ENCODE measurements at places on chromosomes 5 and 9.

GRCh38 chr5:132310141-132310834 lies 16.1 kb downstream of the SLC22A4 start:
- DNase-seq = no peak

GRCh38 chr9:33923079-33923478 lies 106.1 kb downstream of the UBE2R2 start:
- no peak for DNase-seq

DNA sequence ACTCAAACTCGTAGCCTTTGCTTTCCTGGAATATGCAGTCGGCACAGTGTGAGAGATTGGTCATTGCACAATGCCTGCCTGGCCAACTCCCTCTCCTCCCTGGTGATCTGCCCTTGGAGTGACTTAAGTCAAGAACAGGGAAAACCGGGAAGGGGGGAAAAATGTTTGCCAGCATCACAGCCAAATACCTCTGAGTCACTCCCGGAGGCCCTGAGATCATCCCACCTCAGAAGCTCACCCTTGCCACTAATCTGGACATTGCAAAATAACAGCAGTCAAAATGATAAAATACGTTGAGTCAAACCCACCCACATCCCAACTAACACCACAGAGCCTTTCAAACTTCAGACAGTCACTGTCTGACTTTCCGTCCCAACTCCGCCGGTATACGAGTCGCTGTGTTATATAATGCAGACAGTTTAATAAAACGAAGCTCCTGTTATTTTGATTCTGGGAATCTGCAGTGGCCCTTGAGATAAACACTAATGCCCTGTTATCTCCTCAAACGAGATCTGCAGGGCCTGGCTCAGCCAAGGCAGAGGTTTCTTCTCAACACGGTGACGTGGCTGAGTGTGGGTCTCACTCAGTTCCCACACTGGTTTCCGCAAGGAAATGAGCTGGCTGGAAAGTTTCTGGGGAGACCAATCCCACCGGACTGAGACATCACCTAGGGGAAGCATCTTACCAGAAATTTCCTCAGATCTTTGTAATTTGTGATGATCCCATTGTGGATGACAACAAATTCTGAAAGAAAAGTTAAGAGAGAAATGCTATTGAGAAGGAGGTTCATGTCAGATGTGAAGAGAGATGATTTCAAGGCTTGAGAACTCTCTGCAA lies 22.1 kb downstream of the GFPT2 start:
- DNase-seq = no peak

GRCh38 chr9:8621416-8621815 lies 821.8 kb upstream of the DMAC1 start:
- DNase-seq = peak; percentile 36

DNA sequence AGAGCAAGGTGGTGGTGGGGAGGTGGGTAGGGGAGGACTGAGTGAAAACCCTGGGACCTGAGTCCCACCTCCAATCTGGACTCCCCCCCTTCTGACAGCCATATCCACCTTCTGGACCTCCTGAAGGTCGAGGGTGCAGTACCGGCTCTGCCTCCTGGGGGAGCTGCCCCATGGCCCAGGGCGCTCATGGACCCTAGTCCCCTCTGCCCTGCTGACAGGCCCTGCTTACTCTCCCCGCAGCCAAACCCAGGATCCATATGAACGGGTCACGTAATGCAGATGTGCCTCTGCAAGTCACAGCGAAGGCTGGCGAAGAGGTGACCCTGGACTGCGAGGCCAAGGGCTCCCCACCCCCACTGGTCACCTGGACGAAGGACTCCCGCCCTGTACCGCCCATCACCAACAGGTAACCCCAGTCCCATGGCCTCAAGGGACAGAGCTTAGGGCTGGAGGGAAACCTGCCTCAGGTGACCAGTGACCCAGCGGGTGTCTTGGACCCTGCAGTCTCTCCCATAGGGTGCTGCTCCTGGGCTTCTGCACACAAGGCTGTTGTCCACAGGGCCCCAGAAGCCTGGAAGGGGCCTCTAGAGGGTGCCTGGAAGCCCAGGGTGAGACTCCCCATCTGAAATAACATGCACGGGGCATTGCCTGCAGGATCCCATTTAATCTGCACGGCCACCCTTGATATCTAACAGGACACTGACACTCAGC lies 61.7 kb downstream of the HMCN2 start:
- no peak for DNase-seq

DNA sequence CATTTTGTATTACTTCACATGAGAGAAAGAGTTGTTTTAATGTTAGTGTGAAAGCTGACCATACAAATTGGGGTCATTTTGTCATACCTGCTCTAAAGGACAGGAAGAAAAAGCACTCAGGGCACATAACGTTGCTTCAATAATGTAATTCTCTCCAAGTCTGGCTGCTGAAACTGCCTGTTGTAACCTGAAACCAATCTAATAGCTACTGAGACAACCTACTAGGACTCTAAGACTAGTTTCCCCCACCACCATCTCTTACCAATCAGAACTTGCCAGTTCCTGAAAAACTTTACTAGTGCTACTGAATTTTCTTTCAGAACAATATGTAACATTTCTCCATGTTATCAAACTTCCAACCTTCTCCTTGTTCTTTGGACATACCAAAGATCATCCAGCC lies 374.7 kb downstream of the PTPRD start:
- DNase-seq = no peak

GRCh38 chr5:115932991-115933390 lies 29.3 kb upstream of the LVRN start:
- DNase-seq = no peak

- no peak for DNase-seq
Observed at GRCh38 chr5:156051972-156052371, 275.0 kb upstream of the SGCD start.

DNA sequence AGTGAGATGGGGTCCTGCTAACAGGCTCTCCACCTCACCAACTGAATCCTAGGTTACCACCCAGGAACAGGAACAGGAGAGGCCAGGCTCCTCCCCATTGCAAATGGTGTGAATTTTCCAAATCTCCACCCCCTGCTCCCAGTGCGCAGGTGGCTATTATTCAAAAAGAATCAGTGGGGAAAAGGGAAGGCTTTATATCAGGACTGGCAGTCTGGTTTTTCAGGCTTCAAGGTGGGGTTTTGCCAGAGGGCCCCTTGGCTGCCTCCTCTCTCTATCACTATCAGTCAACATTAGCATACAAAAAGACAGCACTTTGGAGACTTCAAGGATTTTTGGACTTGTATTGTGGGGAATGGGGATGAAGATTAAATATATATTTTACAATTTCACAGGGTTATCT lies 1817.6 kb upstream of the C9orf72 start:
- no peak for DNase-seq

DNA sequence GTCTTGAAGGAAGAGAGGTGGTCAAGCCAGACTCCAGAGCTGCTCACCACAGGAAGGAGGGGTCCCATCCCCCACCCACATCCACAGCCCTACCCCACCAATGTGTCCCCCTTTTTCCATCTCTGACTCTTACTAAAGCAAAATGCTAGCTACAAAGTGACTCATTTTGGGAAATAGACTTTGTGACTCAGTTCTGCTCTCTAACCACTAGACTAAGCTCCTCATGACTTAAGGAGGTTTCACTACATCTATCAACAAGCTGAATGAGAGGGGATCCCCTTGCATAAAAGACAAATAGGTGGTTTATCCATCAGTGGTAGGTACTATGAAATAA lies 35.1 kb upstream of the ADRB2 start:
- DNase-seq = no peak
